ENCODE measurements at places on chromosomes 2 and 18. TPM values are rescaled to one million over a fixed set of nuclear protein-coding genes. Genes with fewer than 3 reads are reported as not detected.

Gene MREG
- 77.8 TPM for total RNA-seq

Gene ATP6V1B1
- total RNA-seq: not detected

Gene TMEM178A
- 0.43 TPM for total RNA-seq

Gene GRP
- not detected for total RNA-seq

All from tracheal epithelial cell (primary cell).